ENCODE measurements at places on chromosomes 16 and 17.

GRCh38 chr17:48841395-48841831 lies 10.6 kb downstream of the CALCOCO2 start:
- DNase-seq = no peak

DNA sequence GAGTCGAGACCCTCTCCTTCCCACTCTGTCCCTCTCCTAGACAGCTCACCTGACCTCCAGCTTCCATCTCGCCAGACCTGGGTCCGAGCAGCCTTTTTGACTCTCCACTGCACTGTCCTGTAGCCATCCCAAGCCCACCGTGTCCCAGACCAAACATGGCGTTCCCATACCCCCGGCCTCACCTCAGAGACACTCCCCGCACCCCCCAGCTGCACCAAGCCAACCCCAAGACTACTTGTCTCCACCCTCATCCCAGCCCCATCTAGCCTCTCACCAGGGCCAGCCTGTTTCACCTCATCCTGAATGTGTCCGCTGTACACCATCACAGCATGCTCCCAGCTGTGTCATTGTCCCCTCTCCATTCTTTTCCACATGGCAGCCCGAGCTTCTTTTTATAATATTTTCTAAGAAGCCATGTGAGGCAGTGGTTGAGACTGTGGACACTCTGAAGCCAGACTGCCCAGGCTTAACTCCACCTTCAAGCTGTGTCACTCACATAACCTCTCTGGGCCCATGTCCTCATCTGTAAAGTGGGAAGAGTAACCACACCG lies 1.5 kb downstream of the MYO15A start:
- DNase-seq = no peak

- peak; percentile 76 for DNase-seq
Observed at GRCh38 chr17:77829843-77830799, 128.4 kb upstream of the TNRC6C start.

DNA sequence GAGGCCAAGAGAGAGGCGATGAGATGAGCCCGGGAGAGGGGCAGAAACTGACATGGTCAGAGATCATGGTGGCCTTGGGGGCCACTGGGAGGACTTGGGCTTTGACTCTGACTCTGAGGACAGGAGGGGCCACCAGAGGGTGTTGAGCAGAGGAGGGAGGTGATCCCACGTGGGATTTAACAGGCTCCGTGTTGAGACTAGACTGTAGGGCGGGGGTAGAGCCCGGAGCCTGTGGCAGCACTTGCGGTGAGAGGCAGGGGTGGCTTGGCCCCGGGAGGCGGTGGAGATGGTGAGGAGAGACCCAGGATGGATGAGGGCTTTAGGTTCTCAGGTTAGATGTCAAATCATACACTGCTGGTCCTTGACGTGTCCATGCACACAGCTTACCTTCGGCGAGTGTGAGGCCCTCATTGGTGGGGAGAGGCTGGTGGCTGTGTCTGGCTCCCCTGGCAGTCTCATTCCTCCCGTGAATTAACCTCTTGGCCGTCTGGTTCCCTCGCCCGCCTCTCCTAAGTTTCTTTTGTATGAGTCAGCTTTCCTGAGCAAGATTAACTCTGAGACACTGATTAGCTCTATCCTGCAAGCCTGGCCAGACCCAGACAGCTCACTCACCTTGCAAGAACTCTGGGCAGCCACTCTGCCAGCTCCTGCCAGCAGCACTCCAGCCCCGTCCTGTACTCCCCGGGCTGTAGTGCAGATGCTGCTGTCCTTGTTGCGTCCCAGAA lies 39.7 kb downstream of the VPS35L start:
- DNase-seq = no peak

- DNase-seq = no peak
Observed at GRCh38 chr16:795580-796229, 4.8 kb downstream of the GNG13 start.

DNA sequence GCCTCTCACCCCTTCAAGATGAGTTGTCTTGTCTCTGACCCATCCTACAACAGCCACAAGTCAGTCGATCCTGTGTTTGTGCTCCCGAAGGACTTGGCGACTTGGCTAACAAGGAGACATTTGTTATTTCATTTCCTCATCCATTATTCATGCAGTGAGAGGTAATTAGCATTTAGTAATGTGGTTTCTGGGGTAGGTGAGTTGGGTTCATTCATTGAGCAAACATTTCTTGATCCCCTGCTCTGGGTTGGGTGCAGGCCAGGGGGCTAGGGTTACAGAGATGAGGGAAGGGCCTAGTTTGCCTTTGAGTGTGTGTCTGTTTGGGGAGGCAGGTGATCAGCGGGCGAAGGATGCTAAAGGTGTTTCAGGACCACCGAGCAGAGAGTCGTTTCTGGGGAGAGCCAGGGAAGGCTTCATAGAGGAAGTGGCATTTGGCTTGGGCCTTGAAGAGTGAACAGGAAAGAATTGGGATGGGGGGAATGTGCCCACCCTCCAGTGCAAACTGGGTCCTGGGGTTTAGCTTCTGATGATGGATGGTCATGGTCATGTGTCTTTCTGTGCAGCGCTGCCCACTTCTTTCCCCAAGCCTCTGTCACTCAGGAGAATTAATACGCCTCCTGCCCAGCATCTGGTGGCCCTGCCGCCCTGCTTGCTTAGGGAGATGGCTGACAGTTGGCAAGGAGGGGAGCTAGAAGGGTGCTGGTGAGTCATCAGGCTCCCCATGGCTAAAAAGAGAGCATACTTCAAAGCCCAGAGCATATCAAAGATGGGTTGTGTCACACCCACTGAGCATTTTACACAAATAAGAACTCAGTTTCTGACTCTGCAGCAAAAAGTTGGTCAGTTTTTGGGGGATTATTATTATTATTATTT lies 38.5 kb downstream of the MSI2 start:
- no peak for DNase-seq

DNA sequence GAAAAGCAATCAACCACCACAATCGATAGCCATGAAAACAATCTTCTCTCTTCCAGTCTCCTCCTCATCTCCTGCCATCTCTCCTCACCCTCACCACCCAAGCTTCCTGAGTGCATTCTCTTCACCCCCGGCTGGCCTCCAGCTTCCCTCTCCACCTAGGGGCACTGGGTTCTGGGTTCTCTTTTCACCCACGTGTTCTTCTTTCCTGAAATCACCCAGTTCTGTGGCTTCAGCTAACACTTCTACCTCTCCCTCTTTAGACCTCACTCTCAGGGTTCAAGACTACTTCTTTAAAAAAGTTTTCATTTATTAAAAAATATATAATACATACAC lies 8.2 kb downstream of the ITGAM start:
- DNase-seq = no peak

- DNase-seq = no peak
Observed at GRCh38 chr17:66549731-66550207, 247.4 kb downstream of the PRKCA start.

DNA sequence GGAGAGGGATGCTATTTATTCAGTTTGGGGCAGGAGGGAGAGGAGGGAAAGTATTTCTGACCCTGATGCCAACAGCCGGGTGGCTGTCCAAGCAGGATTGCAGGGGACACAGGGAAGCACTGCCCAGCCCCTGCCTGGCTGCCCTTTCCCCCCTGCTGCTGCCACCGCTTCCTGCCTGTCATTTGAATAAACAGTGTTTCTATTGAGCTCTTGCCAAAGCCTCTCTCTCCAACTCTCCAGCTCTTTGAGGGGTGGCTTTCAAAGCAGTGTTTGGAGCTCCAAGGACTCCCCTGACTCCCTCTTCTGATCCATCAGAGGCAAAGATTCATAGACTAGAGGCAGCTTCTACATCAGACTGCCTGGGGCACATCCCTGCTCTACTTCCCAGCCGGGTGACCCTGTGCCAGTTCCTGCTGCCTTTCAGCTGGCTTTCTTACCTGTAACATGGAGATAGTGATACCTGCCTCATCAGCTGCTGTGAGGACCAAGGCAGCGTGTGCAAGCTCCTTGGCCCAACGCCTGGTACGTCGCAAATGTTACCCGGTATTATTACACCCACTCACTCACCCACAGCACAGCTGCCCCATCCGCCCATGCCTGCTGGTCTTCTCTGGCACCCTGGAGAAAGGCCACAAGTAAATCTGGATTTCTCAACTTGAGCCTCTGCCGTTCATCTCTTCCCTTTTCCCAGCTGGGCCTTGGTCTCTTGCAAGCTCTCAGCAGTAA lies 9.5 kb downstream of the PROCA1 start:
- DNase-seq = peak; percentile 38

- no peak for DNase-seq
Observed at GRCh38 chr16:55506083-55506482, 2.8 kb upstream of the LPCAT2 start.

DNA sequence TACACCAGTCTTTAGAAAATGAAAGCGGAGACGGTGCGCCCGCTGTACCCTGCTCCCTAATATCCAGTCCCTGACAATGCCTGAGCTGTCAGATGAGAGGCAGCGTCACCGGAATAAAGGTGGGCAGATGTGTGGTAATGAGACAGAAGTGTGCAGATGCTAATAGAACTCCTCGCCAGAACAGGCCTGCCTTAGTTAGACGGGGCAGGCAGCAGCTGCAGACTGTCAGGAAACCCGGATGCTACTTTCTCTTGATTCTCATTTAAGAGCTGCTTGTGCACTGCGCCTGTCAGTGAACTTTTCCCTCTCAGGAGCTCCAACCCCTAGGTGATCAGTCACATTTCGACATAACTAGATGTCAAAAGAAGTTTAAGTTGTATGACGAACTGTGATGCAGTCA lies 221.8 kb upstream of the IRX3 start:
- DNase-seq = no peak

All from head of caudate nucleus (tissue), 42 donors.